Activated CD4-positive, CD25-positive, alpha-beta regulatory T cell treated with anti-CD3 and anti-CD28 coated beads, Interleukin-2, amount 50 U/mL, for 24 hours (primary cell): ENCODE measurements at places on chromosomes 2 and 18.
A peak's percentile ranks its signal among the peaks of the same experiment; 100 is the strongest.

GRCh38 chr2:92073036-92073814 lies 2798.0 kb upstream of the TEKT4 start:
- ATAC-seq: no peak

DNA sequence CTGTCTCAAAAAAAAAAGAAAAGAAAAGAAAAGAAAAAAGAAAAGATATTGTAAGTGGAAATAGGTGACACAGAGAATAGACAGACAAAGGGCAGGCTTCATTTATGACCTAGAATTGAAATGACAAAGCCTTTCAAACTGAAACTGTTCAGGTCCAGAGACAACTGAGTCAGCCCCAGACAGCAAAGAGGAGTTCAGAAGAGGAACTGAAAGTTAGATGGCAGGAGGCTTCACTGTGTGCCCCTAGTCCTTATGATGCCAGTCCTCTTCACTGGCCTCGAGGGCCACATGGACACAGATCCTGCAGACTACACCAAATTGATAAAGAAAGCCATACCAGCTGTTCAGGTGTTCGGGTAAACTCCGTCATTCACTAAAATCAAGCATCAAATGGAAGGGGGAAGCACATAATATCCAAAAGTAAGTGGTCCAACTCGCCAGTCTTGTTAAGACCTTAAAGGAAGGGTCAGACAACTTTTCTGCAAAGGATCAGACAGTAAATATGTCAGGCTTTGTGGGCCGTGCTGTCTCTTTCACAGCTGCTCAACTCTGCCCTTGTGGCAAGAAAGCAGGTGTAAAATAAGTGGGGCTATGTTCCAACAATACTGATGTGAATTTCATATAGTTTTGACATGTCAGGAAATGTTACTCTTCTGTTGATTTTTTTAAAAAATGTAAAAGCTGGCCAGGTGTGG lies 231.9 kb upstream of the MGAT5 start:
- ATAC-seq: peak; percentile 89

- no peak for ATAC-seq
Observed at GRCh38 chr2:138272524-138273195, 228.9 kb upstream of the SPOPL start.

GRCh38 chr18:58364876-58365528 lies 263.9 kb downstream of the ALPK2 start:
- ATAC-seq: no peak

GRCh38 chr2:128686497-128686859 lies 367.8 kb upstream of the HS6ST1 start:
- no peak for ATAC-seq

DNA sequence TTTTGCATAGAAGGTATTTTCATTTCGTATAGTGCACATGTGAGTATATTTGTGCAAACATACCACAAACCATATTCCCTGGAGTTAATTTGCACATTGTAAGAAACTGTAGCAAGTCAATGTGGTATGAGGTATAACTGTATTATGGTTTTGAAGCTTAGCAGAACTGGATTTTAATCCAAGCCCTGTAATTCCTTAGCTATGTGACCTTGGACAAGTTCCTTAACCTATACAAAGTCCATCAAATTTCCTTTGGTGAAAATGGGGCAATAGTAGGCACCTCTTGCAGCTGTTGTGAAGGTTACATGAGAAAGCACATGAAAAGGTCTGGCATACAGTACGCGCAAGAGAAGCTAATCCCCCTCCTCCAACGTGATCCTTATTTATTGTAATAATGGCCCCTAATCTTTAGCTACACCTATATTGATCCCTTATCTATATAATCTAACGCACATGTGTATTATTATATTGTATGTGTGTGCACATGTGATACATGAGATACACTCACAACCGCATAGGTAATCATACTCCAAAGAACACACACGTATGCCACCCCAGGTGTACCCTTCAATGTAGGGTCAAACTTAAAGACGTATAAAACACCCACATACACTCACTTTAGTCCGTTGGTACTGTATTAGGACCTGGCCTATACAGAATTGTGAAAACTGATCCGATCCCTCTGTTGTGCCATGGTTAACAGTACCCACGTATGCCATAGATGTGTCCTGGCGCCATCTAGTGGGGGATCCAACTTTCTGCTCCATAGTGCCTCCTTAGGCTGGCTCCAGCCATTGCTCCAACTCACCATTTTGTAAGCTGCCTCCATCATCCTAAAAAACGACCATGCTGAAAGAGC lies 402.9 kb upstream of the SLC14A2 start:
- peak; percentile 81 for ATAC-seq

DNA sequence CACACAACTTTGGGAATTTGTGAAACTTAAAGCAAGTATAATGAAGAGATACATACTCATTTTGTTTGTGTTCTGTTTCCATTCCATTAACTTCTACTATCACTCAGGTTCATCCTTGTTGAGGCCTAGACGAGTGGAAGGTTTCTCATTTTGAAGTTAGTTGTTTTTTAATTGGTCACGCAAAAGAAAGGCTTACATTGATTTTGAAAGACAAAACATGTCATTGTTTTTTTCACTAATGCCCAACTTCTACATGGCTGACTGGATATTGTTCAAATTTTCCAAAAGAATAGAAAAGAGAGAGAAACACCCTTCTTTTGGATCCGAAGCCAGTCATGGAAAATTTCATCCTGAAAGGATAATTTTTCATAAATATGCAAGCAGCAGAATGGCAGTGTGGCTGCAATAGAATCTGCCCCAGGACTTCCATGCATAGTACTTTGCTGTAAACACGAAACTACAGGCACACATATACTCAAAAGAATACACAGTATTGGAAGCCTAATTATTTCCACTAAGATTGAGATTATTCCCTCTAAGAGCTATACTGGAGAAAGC lies 27.4 kb downstream of the PRKCE start:
- no peak for ATAC-seq

DNA sequence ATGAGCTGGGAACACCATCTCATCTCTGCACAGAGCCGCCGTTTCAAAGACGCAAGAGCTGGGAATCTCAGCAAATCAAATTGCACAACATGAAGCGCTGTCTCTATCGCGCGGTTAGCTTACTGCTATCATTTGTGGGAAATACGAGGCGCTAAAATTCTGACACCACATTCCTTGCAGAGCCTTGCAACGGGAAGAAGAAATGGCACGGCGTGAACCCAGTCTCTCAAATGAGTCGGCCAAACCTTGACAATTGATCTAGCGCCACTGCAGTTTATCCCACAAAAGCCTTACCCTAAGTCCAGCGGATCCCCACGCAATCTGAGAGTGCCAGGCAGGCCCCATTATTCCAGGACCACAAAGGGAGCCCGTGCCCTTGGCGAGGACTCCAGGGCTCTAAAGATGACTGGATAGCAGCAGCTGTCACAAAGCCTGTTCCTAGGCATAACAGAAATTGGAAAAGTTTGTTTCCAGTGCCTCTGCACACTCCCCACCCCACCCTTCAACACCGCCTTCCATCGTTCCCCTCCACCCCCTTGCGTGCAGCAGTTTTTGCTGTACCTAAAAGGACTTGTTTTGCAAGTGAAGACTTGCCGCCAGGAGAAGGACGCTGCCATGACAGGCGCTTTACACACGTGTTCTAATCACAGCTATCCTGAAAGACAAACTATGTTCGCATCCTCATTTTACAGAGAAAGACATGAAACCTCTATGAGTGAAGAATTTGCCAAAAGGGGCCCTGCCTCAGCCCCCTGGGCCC lies 252.4 kb downstream of the EIPR1 start:
- ATAC-seq: no peak

- ATAC-seq: no peak
Observed at GRCh38 chr2:226664140-226664539, 135.5 kb downstream of the IRS1 start.

DNA sequence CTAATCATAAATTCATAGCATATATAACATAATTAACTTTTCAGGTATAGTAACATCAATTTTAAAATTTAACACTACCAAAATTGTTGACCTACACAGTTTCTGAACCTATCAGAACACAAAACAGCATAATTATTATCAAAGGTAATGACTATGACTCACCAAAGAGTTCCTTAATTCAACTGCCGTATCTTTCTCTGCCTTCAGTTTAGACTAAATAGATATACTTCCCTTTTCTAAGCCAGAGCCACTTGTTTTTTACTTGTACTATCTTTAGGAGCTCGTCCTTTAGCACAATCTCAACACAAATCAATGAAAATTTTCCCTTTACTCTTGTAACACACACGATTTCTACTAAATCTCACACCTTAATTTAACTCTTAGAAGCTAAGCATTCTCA lies 54.4 kb downstream of the CCDC88A start:
- no peak for ATAC-seq
